Hematopoietic multipotent progenitor cell treated with erythropoietin and hydrocortisone succinate and interleukin-3 and kit ligand, for 15 days (in vitro differentiated cells): ENCODE measurements at places on chromosomes 12 and 14.

DNA sequence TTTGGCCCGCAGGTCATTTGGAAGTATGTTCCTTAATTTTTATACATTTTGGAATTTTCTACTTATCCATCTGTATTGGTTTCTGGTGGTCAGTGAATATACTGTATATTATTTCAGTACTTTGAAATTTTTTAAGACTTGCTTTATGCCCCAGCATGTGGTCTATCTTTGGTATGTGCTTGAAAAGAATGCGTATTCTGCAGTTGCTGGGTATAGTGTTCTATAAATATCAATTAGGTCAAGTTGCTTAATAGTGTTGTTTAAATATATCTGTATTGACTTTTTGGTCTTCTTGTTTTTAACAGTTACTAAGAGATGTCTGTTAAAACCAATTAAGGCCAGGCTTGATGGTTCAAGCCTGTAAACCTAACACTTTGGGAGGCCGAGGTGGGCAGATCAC, 21.7 kb upstream of the SIX1 start:
- DNase-seq = no peak

GRCh38 chr14:74763803-74764531, 851 bp downstream of the YLPM1 start:
- no peak for DNase-seq

- no peak for DNase-seq
Measured at GRCh38 chr12:27207615-27208413, 36.3 kb upstream of the STK38L start.

GRCh38 chr12:108349278-108349688, 10.2 kb upstream of the CMKLR1 start:
- DNase-seq = no peak

DNA sequence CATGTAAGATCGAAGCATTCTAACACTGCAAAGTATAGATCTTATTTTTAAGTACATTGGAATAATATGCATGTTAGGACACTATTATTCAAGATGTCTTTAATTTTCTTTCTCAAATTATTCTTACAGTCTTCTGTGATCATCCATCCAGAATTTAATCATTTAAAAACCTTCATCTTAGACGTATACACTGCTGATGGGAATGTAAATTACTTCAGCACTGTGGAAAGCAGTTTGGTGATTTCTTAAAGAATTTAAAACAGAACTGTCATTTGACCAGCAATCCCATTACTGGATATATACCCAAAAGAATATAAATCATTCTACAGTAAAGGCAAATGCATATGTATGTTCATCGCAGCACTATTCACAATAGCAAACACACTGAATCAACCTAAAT, 3.2 kb upstream of the RPS29 start:
- no peak for DNase-seq

DNA sequence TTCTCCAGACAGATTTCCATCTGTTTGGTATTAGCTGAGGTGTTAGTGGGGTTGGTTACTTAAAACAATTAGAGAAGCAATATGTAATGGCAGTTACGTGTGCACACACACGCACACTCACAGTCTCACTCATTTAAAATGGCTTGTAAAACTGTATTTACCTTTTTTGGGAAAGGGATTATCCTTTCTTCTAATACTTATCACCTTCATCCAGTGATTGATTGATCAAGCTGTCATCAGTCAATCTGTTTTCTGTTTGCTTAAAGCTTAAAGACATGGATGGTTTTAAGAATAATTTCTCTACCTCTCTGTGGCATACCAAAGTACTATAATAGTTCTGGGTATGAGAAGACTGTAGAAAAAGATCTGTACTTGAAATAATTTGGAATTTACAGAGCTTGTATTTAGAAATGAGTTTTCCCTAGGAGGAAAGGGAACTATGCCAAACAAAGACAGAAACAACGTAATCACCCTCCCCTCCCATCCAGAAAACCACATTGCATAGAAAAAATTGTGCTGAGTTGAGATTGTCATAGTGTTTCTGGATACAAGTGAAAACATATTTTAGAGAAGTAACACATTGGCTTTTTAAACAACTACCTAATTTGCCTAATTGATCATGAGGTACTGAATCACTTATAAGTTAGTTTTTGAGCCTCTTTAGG, 455.8 kb downstream of the PCNX1 start:
- DNase-seq = no peak

GRCh38 chr12:101737476-101737875, 1.8 kb downstream of the SYCP3 start:
- DNase-seq = no peak

DNA sequence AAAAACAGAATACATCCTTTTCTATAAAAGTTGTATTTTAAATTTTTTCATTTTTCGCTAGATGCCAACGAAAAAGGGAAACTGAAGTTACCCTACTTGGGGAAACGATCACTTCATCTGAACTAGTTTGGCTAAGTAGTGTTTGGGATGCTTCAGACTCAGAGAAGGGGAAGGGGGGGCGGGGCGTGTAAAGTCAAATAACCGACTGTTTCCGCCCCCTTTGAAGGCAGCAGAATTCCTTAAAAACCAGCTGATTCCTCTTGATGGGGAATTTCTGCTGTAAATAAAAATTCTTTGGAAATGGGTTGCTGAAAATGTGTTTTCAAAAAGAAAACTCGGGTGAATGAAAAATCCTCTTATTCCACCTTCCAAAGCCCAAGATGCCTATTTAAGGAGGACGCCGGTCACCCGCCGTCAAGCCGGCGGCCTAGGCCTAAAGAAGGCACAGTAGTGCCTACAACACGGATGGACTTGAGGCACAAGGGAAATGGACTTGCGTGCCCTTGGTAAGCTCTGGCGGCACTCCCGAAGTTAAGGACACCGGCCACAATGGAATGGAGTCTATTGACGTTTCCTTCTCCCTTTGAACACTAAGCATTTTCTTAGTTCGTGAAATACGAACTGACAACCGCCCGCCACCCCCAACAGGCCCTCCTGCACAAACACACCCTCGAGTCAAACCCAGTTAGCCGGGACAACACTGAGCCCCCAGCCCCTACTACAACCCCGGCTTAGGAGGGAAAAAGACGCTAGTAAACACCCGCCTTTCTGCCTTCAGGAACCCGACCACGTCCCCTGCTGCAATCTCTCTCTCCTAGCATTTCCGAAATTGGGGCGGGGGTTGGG, 1.9 kb downstream of the ATXN2 start:
- DNase-seq = peak; percentile 24

- DNase-seq = no peak
Measured at GRCh38 chr12:6317693-6318439, 7.4 kb downstream of the PLEKHG6 start.

- DNase-seq = peak; percentile 75
Measured at GRCh38 chr12:104576980-104577580, 120.3 kb downstream of the CHST11 start.

GRCh38 chr14:55301437-55302121, 30.4 kb downstream of the FBXO34 start:
- DNase-seq = peak; percentile 73

DNA sequence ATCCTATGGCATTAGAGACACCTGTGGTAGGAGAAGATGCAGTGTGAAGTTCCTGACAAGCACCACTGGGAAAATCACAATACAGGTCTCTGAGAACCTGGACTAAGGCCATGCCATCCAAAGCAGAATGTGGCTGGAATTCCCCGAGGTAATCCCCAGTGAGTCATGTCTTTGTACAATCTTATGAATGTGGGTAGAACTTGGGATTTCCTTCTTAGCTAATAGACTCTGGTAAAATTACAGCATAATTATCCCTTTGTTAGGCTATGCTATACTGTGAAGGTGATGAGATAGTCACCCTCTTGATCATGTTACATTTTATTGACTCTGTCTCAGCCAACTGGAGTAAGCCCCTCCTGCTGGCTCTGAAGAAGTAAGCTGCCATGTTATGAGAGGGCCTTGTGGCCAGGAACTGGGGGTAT, 224.3 kb upstream of the DCN start:
- DNase-seq = no peak

- no peak for DNase-seq
Measured at GRCh38 chr14:68807148-68807600, 14.3 kb upstream of the ZFP36L1 start.

GRCh38 chr12:37666069-37666781, 650.3 kb upstream of the ALG10B start:
- DNase-seq = no peak

- no peak for DNase-seq
Measured at GRCh38 chr14:31682768-31683167, 121.6 kb downstream of the NUBPL start.

DNA sequence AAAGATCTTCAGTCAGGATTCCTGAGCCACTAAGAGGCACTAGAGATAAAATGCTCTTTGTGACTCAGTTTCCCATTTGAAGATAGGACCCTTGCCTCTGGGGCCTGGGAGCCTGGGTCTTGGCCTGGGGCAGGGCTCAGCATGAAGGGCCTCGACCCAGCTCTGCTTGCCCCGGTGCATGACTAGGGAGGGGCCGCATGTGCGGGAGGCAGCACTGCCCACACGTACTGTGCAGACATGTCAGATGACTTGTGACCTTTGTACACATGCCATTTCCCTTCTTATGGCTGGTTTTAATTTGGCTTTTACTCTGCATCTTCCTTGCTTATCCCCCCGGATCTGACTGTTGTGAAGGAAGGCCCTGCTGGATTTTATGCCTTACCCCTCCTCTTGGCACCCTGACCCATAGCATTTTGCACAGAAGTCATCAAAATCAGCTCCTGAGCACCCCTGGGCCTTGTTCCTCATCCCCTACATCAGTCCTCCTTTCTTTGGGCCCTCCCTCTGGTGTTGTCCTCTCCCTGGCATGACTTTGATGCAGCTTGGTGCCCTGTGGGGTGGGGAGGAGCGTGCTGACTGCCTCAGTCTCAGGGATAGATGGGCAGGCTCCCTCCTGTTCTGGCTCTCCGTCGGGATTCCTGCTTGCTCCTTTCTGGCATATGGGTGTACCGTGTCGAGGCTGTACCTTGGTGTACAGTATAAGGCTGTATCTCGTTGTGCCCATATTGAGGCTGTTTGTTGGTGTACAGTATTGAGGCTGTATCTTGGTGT, 4.4 kb downstream of the CLSTN3 start:
- DNase-seq = no peak

DNA sequence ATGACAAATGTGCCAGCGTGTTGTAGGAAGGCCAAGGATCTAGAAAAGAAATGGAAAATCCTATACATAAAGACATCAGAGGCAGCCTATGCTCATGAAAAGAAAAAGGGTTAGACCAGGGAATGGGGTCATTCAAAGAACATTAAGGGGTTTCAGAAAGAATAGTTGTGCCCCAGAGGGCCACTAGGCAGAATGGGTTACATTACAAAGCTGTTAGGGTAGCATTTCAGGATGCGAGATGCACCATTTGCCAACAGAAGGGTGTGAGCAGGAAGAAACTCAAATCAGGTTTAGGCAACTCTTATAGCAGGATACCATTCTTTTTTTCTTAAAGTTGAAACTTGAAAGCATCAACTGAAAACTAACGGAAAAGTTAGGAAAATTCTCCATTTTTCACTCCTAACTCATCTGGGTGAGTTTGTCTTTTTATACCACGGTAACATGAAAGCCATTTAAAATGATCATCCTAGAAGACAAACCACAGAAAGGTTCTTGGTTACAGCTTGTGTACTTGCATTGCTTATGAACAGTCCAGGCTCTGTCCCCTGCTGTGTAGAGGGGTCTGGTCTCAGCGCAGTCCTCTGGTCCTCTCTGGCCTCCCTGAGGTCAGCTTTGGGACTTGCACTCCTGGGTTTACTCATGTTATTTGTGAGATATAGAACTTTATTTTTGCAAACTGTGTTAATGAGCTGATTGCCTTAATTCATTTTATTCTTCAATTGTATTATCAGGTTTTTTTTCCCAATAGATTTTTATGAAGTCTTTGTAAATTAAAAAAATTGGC, 209.1 kb downstream of the DACT1 start:
- DNase-seq = no peak
